CD8-positive, alpha-beta memory T cell (primary cell): ENCODE measurements at places on chromosomes 7 and 10. TPM values are rescaled to one million over a fixed set of nuclear protein-coding genes. Genes with fewer than 3 reads are reported as not detected.

DNA sequence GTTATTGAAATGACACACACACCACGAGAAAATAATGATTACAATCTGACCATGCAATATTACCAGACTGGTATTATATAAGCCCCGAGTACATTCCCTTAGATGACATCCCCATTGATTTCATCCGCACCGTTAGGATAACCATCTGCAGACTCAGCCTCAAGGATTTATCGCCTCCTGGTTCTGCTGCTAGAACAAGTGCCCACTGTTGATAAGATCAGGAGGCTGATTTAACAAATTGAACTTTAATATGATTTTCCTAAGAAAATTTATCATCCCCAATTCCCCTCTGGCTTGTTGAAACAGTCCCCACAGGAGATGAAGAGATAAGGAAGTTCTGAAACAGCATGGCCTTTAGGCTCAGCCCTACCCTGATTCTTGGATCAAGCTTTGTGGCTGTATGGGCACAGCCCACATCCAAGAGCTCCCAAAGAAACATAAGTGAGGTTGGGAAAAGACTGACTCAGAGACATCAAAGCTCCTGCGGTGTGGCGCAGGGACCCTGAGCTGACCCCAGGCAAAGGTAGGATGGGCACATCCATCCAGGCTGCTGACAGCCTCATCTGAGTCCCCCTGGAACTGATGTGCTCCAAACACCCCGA, 59.2 kb upstream of the CHCHD3 start:
- H3K36me3 ChIP-seq: no peaks in the 10 kb centered on the region
- no peaks in the 10 kb centered on the region for H3K27me3 ChIP-seq
- H3K4me3 ChIP-seq: no peak overlapping the region
- no peak overlapping the region for H3K27ac ChIP-seq
- no peak for DNase-seq

DNA sequence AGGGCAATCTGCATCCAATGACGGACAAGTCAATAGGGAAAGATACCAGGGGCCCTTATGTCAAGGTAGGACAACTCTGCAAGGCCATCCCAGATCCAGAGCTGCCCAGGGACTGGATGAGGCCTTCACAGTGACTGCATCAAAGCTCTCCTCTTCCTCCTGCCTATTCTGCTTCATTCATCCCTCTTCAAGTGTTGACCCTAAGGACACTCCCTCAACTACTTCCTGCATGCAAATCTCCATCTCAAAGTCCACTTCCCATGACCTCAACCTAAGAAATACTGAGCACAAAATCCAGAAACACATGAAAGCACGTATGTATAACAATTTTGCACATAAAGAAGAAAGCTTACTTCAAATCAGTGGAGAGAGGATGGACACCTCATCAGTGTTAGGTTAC, 182.3 kb downstream of the AVL9 start:
- no peak for DNase-seq
- no peak overlapping the region for H3K4me3 ChIP-seq
- H3K36me3 ChIP-seq: no peaks in the 10 kb centered on the region
- no peaks in the 10 kb centered on the region for H3K4me1 ChIP-seq

- H3K4me3 ChIP-seq: no peak overlapping the region
- H3K36me3 ChIP-seq: no peaks in the 10 kb centered on the region
- H3K4me1 ChIP-seq: no peaks in the 10 kb centered on the region
- no peak overlapping the region for H3K27ac ChIP-seq
- no peaks in the 10 kb centered on the region for H3K27me3 ChIP-seq
Observed at GRCh38 chr7:101950450-101951119, 133.2 kb downstream of the CUX1 start.

- H3K27ac ChIP-seq: no peak overlapping the region
- no peaks in the 10 kb centered on the region for H3K36me3 ChIP-seq
- no peak overlapping the region for H3K4me3 ChIP-seq
Observed at GRCh38 chr7:95601316-95601715, 5.0 kb upstream of the PDK4 start.

Gene HNRNPF
- 566 TPM for total RNA-seq

Gene TMEM196
- not detected for total RNA-seq

Gene ARL5B
- 9.0 TPM for total RNA-seq

Gene DNAJB6
- 121 TPM for total RNA-seq

Gene NUTM2A
- total RNA-seq: 0.40 TPM

Gene SEMA3E
- not detected for total RNA-seq
